ENCODE measurements at places on chromosomes 4 and X. TPM values are rescaled to one million over a fixed set of nuclear protein-coding genes. Genes with fewer than 3 reads are reported as not detected.

MXRA5 gene
- 1.0 TPM for total RNA-seq

RPL10 gene
- 1,523 TPM for total RNA-seq

STARD8 gene
- 10.7 TPM for total RNA-seq

TREX2 gene
- total RNA-seq: 1.3 TPM

MND1 gene
- total RNA-seq: 2.5 TPM

GASK1B gene
- total RNA-seq: 8.2 TPM

SLC49A3 gene
- 2.5 TPM for total RNA-seq

PSAPL1 gene
- not detected for total RNA-seq

BEX5 gene
- total RNA-seq: 0.09 TPM

TRIML2 gene
- not detected for total RNA-seq

CXCL5 gene
- total RNA-seq: 0.33 TPM

- no peak for DNase-seq
Observed at GRCh38 chr4:1029529-1029928, 18.1 kb downstream of the FGFRL1 start.

- peak; percentile 43 for DNase-seq
Observed at GRCh38 chr4:48546336-48546735, 56.3 kb downstream of the ZAR1 start.

DNA sequence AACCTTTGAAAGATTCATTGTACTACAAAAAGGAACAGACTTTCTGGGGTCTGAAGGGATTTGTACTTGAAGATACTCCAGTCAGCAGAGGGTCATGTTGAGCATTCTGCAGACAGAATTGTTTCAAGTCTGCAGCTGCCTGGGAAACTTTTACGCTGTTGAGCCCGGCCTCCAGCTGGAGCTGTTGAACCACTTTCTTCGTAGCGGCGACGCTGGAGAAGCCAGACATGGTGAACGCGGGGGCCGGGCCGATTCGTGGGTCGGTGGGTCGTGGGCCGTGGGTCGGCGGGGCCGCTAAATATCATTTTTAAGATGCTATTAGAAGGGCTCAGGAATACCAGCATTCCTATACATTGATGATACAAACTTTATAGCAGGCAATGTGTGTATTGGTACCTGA, 12.0 kb upstream of the RTL9 start:
- DNase-seq: no peak

DNA sequence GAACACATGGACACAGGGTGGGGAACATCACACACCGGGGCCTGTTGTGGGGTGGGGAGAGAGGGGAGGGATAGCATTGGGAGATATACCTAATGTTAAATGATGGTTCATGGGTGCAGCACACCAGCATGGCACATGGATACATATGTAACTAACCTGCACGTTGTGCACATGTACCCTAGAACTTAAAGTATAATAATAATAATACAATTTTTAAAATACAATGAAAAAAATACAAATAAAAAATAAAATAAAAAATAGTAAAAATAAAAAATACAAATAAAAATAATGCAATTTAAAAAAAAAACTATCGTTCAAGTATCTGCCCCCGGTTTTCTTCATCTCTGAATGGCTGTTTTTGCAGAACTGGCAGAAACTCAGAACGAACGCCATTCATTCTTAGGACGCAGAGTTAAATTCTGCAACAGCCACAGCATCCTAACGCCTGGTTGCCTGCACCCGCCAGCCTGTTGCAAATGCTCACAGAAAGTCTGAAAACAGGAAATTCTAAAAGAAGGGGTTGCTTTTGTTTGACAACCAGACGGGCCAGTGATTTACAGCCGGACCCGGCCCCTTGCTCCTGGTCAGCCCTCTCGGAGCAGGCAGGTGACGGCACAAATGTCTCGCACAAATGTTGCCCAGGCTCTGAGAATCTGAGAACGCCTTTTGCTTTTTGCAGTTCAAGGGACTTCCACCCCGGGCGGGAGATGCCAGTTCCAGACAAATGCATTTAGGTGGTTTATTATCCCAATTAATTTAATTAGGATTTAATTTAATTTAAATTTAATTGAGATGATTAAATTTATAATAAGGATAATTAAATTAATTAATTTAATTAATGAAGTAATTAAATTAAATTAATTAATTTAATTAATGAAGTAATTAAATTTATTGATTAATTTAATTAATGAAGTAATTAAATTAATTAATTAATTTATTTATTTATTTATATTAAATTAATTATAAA, 47.8 kb downstream of the CRLF2 start:
- DNase-seq: no peak

- DNase-seq: no peak
Observed at GRCh38 chr4:40038977-40039376, 17.7 kb upstream of the N4BP2 start.

DNA sequence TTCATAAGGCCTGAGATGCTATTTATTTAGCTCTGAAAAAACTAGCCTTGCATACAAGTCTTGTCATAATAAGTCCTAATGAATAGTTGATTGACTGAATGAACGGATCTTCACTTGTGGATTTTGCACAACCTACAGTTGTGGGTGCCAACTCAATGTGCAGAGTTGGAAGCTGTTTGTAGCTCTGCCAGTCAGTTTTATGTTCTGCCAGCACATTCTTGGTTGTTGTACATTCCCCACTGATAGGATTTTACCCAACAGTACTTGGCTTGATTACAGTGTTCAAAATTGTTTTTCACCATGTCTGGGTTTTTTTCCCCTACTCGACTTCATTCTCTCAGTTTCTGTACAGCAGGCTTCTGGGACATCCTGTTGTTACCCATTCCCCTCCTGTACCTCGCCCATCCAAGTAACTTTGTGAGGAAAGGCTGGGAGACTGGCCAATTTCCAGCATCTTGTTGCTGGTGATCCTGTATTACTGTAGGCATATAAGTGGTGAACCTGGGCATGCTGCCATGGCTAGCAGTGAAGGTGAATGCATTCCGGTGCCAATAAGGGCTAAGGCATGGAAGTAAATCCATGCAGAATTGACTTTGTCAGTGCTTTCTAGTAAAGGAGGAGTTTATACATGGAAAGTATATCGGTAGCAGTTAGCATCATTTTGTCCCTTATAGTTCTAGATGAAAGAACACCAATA, 22.8 kb downstream of the IL1RAPL1 start:
- DNase-seq: no peak

- no peak for DNase-seq
Observed at GRCh38 chrX:47558436-47558835, 2.6 kb upstream of the ARAF start.

GRCh38 chrX:155056471-155056870, 14.5 kb downstream of the CMC4 start:
- DNase-seq: no peak

DNA sequence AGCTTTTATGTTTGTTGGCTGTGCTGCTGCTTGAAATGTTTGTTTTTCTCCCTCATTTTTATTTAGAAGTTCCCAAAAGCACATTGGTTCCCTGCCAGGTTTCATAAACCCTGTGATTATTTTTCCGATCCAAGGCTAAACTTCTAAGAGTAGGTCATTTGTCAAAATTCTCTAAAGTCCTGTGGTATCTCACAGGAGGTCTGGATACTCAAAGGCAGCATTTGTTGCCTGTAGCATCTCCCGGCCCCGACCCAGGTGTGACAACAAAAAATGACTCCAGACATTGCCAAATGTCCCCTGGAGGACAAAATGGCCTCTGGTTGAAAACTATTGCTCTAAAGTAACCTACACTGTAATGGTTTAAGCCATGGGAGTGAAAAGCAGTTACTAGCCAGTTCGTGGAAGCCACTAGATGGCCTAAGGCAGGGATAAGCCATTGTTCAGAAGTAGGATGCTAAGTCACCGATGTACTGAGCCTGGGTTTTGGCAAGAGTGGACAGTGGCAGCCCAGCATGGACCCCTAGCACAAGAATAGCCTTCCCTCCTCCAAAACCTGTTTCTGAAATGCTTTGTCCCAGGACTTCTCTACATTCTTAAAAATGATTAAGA, 256.1 kb downstream of the THOC2 start:
- DNase-seq: no peak

GRCh38 chr4:56139241-56139827, 190.6 kb downstream of the CEP135 start:
- DNase-seq: no peak

GRCh38 chr4:123068081-123068480, 145.7 kb upstream of the NUDT6 start:
- DNase-seq: no peak

- no peak for DNase-seq
Observed at GRCh38 chr4:126630230-126630629, 1002.5 kb upstream of the INTU start.

- no peak for DNase-seq
Observed at GRCh38 chr4:124450851-124451250, 261.7 kb downstream of the ANKRD50 start.
